ENCODE measurements at places on chromosomes 7 and 10.

DNA sequence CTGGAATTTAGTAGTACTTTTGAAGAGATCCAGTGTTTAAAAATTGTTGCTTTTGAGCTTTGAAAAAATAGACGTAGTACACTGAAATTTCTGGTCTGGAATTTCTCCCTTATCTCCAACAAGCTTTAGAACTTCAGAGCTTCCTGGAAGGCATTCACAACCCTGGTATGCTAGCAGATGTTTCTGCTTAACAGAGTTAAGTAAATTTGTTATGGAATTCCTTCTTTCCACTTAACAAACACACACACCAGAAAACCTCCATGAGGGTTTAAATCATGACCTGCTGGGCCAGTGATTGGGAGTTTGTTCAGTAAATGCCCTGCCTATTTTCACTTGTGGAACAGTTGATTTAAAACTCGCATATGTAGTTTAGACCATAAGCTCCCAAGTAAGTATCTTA is 13.7 kb downstream of the ASB15 start:
- no peak for DNase-seq

DNA sequence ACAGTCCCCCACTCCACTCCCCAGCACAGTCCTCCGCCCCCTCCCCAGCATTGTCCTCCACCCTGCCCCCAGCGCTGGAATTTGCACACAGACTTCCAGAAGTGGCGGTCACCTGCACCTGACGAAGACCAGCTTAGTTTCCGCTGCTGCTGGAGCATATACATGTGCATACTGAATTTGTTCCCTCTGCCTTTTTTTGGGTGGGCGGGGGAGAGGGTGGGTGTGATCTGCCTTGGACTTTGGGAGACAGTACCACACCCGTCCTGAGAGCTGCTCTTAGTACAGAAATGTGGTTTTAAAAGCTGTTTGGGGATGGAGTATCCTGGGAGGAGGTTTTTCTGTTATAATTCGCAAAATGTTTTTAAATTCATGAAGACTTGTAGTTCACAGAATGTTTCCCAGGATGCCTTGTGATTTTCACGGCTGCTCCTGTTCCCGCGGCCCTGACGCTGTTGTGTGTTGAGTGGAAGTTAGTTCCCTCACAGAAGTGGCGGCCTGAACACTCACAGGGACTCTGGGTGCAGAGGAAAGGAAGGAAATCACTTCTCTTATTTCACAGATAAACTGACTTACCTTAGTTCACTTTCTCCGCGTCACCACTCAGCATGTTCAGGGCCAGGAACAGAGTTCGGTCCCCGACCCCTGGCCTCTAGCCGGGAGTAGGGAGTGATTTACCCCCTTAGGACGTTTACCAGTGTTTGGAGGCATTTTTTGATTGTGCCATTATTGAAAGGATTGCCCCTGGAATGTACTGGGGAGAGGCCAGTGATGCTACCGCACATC is 18.6 kb downstream of the PFKP start:
- DNase-seq, result no peak

DNA sequence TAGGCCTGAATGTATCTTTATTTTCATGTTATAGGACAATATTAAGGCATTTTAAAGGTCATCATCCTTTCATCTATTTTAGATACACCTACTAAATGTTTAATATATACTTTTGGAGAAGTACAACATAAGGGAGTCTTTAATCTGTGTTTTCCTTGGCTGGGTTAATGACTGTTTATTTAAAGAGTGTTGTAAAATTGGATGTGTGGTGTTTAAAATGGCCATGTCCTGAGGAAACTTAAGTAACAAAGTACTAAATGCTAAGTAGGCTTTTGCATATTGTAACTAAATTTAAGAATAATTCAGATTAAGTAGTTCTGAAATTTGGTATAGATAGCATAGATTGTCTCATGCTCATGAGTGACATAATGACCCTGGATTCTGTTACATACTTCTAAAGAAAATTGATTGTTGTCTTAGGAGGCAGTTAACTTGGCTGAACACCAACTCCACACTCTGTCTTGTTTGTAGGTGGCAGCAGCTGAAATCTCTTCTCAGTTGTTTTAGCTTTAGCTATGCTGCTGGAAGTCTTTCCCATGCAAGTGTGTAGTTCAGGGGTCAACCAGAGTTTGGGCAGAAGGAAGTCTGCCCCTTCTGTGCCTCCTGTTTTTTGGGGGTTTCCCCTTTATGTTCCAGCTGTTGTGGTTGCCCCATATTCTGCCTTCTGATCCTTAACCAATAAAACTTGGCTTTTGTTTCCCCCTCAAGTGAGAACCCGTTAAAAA is 29.2 kb downstream of the DLD start:
- DNase-seq, result no peak

- DNase-seq, result no peak
Observed at GRCh38 chr7:19144661-19145433, at the start of gene FERD3L. TSS of gene FERD3L (minus strand) at chr7:19145421. CDS start at chr7:19145362, 59 bp downstream.

DNA sequence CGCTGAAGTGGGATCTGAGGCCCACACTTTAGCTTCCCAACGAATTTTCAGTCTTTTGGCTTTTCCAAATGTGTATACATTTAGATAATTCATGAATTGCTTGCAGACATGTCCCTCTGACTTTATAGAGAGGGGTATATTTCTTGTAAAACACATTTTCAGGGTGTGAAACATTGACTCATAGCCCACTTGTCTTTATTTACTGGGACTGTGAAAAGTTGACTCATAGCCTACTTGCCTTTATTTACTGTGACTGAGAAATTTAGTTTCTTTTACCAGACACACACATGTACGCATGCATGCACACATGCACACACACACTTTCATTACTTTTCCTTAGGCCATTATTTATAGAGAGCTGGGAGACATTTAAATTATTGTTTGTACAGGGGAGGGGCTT is 79.1 kb downstream of the VTI1A start:
- no peak for DNase-seq

DNA sequence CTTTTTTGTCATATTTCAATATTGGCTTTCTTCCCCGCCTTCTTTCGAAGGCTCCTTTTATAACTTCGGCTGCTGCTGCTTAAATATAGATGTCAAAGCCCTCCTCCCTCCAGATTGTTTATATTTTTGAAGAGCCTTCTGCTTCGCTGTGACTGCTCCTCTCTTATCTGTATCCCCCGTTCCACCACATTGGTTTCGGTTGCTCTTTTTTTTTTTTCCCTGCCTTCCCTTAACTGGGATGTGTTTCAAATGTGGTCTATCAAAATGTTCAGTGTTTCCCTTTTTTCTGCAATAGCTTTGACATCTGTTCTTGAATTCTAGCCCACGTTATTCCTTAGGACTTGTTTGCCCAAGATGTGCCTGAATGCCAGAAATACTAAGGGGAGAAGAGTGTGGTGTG is 96.4 kb downstream of the CUX1 start:
- DNase-seq, result no peak

- DNase-seq, result no peak
Observed at GRCh38 chr10:133079836-133080682, 7.7 kb upstream of the ADGRA1 start.

GRCh38 chr10:121661451-121661851 is 63.2 kb upstream of the FGFR2 start:
- DNase-seq, result peak; percentile 64

GRCh38 chr7:102433219-102434038 is at the start of gene ORAI2:
TSS of gene ORAI2 (plus strand) at chr7:102433575. CDS start at chr7:102438957, 5,382 bp downstream.
- peak; percentile 91 for DNase-seq

DNA sequence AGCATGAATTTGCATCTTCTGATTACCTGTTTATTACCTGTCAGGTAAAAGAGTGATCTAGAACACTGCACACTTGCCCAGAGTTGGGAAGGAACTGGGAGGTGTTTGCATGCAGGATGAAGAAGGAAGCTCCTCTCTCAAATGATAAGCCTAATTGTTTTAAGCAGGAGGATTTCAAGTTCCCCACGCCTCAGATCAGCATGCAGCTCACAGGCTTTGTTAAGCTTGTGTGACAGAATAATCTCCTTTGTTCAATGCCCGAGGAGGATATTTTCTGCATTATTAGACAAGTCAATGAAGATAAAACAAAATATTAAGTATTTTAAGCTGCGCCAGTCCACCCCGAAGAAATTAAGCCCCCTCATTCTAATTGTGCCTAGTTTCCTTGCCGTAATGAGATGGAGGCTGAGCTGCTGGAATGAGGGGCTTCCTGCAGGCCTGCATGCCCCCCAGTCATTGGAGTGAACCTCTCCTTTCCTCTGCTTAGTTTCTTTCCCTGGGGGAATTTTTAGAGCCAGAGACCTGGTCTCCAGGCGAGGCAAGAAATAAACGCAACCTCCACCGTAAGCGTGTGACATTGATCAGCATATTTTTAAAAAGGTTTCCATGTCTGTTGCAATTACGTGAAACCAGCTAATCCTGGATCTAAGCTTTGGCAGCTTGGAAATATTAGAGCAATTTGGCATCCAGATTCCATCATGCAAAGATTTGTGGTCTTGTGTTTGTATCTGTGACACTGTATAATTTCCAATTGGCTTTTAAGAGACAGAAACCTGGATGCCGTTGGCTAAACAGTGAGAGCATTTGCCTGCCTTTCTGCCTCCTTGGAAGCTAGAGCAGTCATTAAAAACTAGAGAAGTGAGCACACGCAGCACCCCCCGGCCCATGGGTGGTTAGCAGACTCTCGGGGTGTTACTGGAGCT is 376.0 kb downstream of the GALNT17 start:
- no peak for DNase-seq

GRCh38 chr7:54944179-54944578 is 74.6 kb upstream of the EGFR start:
- no peak for DNase-seq

- no peak for DNase-seq
Observed at GRCh38 chr7:55556031-55556430, 16.3 kb downstream of the VOPP1 start.

DNA sequence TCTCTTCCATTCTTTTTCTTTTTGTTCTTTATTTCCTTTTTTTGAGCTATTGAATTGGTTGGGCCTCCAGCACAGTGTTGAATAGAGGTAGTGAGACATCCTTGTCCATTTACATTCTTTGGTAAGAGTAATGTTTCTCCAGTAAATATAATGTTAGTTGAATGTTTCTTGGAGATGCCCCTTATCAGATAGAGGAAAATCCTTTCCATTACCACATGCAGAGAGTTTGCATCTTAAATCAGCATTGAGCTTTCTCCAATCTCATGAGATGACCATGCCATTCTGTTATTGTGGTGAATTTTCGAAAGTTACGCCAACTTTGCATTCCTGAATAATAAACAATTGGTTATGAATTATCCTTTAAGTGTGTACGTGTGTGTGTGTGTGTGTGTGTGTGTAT is 127.7 kb downstream of the DNAH11 start:
- no peak for DNase-seq

GRCh38 chr10:71343392-71343773 is 24.3 kb downstream of the SLC29A3 start:
- peak; percentile 64 for DNase-seq

DNA sequence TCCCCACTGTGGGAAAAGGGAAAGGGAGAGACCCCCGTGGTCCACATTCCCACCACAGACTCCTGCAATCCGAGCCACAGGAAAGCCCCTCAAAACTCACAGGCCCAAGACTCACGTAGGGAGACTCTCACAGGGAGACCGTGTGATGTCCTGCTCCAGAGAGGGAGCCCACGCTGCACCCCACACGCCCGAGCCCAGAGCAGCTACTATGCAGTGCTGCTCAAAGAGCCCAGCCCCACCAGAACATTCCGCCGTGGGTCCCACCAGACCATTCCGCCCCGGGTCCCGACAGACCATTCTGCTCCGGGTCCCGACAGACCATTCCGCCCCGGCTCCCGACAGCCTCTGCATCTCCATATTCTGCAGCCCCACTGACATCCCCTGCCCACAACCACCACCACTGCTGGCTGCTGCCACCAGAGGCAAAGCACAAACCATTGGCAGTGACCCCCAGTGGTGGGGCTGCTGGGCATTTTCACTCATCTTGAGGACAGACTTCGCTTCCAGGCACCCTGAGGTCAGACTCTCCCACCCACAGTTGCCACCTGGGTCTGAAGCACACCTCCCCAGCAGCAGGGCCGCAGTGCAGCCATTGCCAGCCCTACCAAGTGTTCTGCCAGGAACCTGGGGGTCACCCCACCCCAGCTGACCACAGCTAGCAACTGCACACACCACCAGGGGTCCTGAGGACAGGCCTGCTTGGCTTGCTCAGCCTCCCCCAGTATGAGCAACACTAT is 625.4 kb upstream of the FOXK1 start:
- no peak for DNase-seq

DNA sequence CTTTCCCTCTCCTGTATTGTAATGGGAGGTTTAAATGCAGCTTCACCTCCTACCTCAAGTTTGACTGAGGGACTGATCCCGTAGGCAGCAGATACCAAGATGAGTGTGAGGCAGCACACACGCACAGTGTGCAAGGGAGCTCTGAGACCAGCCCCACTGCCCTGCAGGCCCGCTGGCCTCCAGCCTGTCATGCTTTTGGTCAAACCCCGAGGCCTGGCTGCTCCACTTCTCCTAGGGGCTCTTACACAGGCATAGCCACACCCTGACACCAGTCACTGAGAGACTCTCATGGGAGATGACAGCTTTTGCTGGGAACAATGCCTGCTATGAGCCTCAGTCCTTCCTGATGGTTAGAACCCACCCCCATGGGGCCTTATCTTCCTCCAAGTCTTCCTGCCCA is 27.6 kb downstream of the DRGX start:
- no peak for DNase-seq

- DNase-seq, result no peak
Observed at GRCh38 chr7:107936312-107936711, 45.3 kb downstream of the DLD start.

GRCh38 chr7:25478925-25479324 is 250.6 kb upstream of the NPVF start:
- DNase-seq, result no peak

DNA sequence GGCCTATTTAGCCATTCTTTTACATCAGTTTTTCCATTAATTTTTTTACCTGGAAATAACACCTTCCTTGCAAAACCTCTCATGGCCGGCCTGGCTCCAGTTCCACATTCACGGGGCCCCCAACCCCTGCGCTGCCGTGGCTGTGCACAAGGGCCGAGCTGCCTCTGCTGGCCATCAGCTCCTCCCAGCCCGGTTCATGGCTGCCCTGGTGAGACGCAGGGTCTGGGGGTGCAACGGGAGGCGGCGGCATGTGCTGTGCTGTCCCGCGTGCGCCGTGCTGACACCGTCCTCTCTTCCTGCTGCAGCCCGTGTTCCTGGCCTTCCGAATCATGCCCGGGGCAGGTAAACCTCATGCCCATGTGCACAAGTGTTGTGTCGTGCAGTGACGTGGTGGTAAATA is 4.4 kb downstream of the NKX6-2 start:
- DNase-seq, result no peak
